Immature natural killer cell (primary cell): ENCODE measurements at places on chromosomes 7 and 10.

DNA sequence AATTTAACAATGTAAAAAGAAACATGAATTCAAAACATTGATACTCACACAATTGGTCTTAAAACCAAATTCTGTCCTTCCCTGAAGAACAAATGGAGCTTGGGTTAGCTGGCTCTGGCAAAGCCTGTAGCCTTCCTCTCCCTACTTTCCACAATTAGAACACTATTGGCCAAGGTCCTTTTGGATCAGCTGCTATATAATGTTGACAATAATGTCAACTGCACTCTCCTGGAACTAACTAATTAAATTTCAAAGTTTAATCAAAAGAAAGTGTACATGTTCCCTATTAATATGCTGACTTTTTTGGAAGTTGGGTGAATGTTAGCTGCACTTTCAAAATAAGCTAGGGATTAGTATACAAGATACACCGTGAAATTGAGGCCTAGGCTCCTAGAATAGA, 440.1 kb upstream of the NFE2L3 start:
- no peak for DNase-seq

DNA sequence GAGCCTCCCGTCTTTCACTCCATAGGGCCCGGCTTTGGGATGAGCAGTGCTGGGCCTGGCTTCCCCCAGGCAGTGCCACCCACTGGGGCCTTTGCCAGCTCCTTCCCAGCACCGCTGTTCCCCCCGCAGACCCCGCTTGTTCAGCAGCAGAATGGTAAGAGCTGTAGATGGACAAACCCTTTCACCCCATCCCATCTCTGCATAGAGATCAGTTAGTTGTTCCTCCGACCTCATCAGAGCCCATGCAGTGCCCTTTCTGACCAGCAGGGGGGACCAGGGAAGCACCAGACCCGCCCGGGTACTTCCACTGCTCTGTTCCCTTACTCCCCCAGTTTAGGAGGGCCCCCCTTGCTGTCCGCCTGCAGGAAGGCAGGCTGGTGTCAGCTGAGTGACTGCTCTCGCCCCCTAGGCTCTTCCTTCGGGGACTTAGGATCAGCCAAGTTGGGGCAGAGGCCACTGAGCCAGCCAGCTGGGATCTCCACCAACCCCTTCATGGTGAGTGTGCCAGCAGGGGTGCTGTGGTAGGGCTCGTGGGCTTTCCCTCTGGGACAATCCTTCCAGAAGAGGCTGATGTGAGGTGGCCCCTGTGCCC, 9.8 kb downstream of the SAP25 start:
- peak; percentile 76 for DNase-seq

- DNase-seq = no peak
Measured at GRCh38 chr7:124426621-124427020, 339.0 kb downstream of the GPR37 start.

DNA sequence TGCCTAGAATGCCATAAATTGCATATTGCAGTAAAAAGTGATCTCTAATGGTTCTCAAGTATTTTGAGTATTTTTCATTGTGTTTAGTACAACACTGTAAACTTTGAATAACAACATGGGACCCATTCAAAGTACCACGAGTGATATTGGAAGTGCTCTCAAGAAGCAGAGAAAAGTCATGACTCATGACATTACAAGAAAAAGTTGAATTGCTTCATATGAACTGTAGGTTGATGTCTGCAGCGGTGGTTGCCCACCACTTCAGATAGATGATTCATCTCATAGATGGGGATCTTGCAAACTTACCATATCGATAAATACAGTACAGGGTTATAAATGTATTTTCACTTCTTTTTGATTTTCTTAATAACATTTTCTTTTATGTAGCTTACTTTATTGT, 33.9 kb downstream of the ENTPD1 start:
- DNase-seq = no peak

DNA sequence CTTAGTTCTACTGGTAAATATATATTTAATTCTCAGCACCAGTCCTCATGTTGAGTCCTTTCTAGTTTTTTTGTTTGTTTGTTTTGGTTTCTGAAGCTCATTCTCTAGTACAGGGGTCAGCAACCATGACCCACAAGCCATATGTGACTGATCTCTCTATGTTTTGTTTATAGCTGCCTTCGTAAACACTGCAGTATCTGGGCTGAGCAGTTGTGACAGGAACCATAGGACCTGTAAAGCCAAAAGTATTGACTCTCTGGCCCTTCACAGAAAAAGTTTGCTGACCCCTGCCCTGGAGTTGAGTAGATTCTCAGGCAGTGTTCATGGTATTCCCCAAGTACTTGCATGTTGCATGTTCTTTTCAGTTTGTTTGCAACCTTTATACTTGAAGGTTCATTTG, 20.8 kb downstream of the NET1 start:
- no peak for DNase-seq
